ENCODE measurements at places on chromosomes 1 and 21.

- DNase-seq = no peak
Measured at GRCh38 chr1:157831968-157832626, 9.5 kb downstream of the CD5L start.

- DNase-seq = no peak
Measured at GRCh38 chr1:18819986-18820790, 39.3 kb downstream of the TAS1R2 start.

DNA sequence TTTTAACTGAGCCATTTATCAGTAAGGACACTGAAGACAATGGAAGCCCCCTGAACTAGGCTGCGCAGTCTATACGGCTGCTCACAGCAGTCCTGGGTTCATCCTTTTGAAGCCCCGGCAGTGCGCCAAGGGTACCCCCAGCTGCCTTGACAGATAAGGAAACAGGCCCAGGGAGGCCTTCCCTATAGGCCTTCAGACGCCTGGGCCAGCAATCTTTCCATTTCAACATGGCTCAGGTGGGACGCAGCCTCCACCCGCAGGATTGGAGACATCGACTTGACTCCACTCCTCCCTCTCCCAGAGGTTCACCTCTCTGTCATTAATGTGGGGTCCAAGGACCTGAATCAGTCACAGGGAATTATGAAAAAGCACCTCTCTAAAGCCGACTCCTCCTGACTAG is 2.8 kb upstream of the LYPD8 start:
- no peak for DNase-seq

DNA sequence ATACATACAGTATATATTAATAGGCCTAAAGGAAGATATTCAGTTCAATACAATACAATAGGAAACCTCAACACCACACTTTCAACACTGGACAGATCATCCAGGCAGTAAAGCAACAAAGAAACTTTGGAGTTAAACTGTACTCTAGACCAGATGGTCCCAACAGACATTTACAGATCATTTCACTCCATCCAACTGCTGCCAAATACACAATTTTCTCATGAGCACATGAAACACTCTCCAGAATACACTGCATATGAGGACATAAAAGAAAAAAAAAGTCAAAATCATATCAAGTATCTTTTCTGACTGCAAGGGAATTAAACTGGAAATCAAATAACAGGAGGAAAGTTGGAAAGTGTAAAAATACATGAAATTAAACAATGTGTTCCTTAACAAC is 607.5 kb upstream of the BRINP3 start:
- no peak for DNase-seq

DNA sequence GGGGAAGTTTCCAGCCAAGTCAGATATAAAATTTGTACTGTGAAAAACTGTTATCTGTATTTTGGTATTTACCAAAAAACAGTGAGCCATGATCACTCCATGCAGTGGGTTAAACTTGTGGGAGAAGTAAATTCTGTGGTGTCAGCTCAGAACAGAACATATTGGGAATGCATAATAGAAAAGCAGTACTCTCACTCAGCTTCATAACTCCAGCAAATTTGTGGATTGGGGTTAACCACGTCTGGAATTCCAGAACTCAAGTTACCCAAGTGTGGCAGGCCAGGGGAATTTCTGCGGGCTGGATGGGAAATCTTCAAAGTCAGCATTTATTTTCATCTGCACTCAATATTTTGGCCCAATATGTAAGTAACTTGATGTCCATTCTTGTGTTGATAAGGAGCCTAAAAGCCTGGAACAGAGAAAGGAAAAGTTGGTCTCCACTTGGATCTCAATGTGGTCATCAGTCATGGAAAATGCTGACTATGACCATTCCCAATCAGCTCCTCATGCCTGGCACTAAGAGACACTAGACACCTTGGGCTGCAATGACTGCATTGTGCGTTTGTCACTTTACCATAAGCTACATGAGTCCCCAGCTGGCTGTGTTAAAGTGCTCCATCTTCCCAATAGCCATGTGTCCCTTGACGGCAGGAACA is 39.1 kb upstream of the ENAH start:
- no peak for DNase-seq

GRCh38 chr1:157597959-157598667 is at the start of gene FCRL4:
TSS of gene FCRL4 (minus strand) at chr1:157598085. CDS start at chr1:157597944, 141 bp downstream.
- no peak for DNase-seq

DNA sequence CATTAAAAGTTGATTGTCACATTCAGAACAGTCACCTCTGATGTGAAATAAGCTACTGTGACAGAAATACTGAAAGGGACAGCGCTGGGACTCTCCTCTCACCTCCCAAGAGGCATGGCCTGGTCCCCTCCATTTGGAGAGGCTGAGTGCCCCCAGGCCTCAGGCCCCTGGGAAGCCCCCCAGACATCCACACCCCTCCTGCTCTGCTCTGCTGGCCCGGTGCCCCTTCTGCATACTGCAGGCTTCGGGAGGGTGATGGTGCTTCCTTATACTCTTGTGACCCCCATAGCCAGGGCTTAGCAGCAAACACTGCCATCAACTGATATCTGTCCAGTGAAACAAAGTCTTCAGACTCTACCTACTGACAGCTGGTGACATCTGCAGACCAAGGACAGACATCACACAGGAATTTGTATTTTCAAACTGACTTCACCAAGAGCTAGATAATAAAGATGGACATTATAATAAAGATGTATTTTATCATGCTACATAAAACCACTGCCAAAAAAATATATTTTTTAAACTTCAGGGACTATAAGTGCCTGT is 36.9 kb downstream of the C2CD2 start:
- DNase-seq = no peak

GRCh38 chr1:9689971-9690381 is 38.4 kb downstream of the PIK3CD start:
- no peak for DNase-seq

DNA sequence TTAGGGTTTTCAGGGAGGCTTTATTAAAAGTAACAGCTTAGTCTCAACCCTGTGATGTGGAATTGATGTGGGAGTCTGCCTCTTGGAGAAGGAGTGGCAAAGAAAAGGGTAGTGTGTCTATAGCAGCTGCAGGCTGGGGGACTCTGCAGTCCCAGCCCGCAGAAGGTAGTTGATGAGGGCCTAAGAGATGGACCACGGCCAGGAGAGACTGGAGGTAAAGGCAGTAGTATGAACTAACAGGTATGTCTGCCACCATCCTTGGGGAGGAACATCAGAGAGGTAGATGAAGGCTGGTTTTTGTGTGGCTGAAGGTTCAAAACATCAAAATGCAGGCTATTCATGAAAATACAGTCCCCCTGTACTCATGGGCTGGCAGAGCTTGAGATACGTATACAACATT is 112.1 kb downstream of the KCTD3 start:
- no peak for DNase-seq

GRCh38 chr1:151912973-151913372 is 3.7 kb upstream of the THEM4 start:
- no peak for DNase-seq

DNA sequence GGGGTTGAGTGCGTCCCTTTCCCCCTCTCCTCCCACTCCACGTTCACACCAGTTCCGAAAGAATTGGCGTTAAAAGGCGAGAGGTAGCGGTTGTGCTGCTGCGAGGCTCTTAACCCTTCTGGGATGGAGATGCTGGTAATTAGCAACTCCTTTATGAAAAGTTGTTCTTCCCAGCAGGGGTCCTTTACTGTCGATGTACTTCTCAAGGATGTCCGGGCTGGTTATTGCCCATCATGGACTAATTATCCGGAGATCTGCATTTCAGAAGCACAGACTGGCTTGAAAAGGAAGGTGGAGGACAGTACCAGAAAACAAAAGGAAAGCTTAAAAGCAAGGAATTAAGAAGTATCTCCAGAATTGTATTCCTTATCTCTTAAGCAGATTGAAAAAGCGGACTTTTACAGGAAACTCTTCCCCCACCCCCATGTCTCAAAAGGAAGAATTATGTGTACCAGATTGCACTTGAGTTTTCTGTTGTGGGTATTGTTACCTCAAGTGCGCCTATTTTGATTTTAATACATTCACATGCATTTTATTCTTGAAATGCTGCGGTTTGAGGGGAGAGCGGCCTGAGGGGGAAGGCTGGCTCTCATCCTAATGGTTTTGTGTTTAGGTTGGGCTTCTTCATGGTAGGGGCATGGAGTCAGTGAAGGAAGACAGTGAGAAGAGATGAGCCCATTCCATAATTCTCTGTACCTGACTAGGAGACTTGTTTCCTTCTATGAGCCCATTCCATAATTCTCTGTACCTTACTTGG is 1.5 kb downstream of the AK4 start:
- DNase-seq = no peak

- DNase-seq = no peak
Measured at GRCh38 chr1:246820666-246821065, 96.5 kb downstream of the SCCPDH start.

DNA sequence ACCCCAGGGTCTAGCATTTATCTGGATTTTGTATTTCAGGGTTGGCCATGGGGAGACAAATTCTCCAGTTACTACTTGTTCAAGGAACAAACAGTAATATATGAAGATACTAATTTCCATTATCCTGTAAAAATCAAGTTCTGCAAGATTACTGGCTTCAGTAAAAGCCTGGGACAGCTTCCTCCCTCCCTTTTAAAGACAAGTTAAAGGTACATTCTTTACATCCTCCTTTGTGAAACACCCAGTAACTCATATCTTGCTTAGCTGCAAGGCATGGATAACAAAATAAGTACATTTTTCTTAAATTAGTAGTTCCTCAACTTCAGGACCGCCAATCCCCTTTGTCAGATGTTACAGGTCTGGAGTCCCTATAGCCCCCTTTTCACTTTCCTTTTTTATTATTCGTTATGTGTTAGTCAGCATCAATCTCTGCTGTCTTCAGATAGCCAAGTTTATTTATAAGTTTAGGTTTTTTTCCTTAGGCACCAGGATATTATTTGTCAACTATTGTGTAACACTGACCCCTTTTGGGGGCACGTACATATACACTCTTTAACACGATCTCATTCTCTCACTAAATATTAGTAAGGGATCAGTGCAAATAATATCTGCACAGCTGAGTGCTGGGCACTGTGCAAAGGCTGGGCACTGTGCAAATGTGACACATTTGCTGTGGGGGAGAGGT is 9.8 kb downstream of the ERRFI1 start:
- no peak for DNase-seq

DNA sequence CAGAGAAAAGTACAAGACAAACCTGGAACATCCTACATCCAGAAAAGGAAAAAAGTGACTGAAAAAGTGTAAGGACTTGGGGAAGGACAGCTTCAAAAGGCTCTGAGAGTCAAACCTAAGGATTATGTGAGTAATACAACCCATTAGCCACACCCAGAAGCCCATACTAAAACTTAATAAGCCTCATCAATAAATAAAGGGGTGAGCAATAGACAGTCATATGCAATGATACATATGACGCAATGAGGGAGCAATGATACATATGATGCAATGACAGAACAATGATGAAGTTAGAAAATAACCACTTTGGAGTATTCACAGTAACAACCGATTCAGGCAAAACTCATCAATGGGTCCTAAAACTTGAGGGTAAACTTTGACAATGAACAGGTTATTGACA is 50.1 kb downstream of the BRWD1 start:
- DNase-seq = no peak

GRCh38 chr1:150775276-150775675 is 9.7 kb upstream of the CTSS start:
- DNase-seq = no peak

- DNase-seq = no peak
Measured at GRCh38 chr21:42503711-42504110, 7.7 kb upstream of the RSPH1 start.

DNA sequence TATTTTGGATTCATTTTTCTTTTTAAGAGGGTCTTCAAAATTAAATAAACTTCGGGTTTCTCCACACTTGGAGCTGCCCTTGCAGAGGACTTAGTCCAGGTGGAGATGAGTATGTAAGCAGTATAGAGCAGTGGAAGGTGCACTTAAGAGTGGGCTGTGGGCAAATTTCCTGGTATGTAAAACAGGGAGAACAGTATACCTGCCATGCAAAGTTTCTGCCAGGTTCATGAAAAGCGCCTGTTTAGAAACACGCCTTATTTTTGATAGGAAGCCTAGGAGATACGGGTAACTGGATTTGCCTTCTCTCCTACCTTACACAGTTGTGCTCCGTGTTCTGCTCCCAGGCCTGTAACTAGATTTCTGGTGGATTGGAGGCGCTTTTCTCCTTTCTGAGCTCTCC is 1.2 kb downstream of the KDM4A start:
- no peak for DNase-seq

DNA sequence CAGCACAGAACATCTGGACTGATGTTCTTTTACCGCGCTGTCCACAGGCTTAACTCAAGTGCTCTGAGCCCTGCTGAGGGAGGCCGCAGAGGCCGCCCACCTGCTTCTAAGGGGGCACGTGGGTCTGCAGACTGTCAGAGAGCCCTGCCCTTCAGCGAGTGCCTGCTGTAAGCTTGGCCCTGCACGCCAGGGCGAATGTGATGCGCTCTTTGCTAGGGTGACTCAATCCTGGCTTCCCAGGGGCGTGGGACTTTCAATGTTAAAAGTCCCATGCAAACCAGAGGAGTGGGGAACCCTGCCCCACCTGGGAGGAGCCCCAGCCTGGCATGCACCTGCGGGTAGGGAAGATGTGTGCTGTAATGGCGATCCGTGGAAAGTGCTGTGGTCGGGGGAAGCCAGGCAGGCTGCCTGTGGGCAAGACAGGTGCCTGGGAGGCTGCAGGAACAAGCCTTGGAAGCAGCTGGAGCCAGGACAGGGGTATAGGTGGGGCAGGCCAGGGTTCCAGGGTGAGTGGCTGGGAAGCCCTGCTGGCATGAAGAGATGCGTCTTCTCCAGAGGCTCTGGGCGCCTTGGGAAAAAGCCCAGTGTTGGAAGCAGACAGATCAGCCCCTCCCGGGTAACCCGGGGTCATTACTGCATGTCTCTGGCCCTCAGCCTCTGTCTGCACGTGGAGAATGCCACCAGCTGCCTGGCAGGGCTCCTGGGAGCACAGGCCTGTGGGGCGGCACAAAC is 594 bp upstream of the PANK4 start:
- no peak for DNase-seq

GRCh38 chr21:31972622-31973021 is 99.8 kb downstream of the HUNK start:
- DNase-seq = no peak

DNA sequence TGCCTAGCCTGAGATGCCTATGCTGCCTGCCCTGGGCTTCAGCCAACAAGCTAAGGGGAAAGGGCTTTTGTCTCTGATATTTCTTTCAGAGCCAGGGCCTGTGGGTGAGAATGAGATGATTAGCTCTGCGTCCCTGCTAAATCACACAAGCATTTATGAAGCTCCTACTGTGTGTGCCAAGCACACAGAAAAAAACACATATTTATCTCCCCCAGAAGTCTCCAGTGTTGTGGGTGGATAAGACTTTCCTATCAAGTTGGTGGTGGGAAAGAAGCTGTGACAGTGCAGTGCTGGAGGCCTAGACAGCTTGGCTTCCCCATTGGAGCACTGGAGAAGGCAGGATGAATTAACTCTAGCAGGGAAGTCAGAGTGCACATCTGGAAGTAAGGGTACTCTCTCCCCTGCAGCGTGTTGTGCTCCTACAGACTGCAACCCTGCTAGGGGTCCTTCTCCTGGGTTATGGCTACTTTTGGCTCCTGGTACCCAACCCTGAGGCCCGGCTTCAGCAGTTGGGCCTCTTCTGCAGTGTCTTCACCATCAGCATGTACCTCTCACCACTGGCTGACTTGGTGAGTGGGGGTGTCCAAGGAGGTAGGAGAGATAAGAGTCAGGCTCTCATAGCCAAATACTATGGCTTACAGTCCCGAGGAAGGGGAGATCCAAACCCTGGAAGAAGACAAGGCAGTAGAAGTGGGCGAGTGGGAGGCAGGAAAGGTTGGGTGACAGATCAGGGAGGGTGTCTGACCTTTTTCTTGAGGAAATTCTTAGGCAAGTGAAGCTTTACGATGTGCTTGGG is 1.7 kb downstream of the SLC50A1 start:
- no peak for DNase-seq

All from NCI-H187 (cell line).